ENCODE measurements at places on chromosomes 3 and 15. TPM values are rescaled to one million over a fixed set of nuclear protein-coding genes. Genes with fewer than 3 reads are reported as not detected.
A peak's percentile ranks its signal among the peaks of the same experiment; 100 is the strongest.

GRCh38 chr3:170372190-170372879, 14.8 kb downstream of the SKIL start:
- ATAC-seq, result no peak

DNA sequence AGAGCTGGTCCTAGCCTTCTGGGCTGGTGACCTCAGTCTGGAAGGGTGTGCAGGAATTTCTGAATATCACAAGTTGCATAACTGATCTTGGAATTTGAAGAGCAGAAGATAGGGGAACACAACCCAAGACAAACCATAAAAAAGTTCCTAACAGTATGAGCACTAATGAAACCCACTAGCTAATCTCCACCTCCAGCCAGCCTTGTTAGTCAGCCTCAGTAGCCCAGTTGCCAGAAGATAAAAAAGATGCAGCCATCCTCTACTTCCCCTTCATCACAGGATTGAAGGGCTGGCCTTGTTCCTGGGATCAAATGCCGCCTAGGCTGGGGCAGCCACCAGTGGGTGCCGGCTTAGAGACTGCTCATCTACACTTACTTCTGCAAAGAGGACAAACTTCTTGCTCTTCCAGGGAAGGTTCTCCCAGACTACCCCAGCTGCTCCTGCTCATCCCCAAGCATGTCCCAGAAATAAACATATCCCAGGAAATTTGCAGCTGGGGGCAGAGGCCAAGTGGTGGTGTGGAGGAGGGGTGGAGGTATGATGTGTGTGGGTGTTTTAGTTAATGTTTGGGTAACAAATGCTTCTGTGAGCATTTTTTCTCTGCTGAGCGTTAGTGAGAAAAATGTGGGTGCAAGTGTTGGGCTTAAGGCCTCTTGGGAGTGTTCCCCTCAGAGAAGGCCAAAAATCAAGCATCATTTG, 9.2 kb upstream of the ITGA11 start:
- ATAC-seq, result peak; percentile 81

GRCh38 chr15:22861161-22861560, 22.7 kb downstream of the NIPA2 start:
- no peak for ATAC-seq

DNA sequence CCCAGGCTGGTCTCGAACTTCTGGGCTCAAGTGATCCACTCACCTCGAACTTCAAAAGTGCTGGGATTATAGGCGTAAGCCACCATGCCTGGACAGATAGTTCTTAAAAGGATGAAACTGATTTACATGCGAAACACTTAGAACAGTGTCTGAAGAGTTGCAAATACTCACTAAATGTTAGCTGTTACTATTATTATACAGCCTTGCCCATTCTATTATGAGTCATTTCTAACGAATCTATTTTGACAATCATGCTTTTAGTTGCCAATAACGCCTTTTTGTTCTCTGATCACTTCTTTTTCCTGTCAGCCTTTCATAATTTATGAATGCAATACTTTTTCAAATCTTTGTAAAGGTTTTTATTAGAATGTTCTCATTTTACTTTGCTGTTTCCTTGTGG, 112.7 kb downstream of the SNRK start:
- ATAC-seq, result no peak

GRCh38 chr3:124570232-124570631, 160.0 kb upstream of the UMPS start:
- no peak for ATAC-seq

ARHGAP31 gene
- 28.7 TPM for total RNA-seq

TMEM207 gene
- total RNA-seq, result not detected

PAQR5 gene
- total RNA-seq, result 2.3 TPM

Measured in gastroesophageal sphincter (tissue), 4 donors.